CD4-positive, alpha-beta T cell treated with Interleukin-4 for 4 hours (primary cell): ENCODE measurements at places on chromosomes 5 and 9.

- DNase-seq: no peak
Observed at GRCh38 chr9:123246534-123246933, 21.9 kb downstream of the STRBP start.

GRCh38 chr5:11174591-11174990 is 413.6 kb upstream of the DAP start:
- no peak for DNase-seq

DNA sequence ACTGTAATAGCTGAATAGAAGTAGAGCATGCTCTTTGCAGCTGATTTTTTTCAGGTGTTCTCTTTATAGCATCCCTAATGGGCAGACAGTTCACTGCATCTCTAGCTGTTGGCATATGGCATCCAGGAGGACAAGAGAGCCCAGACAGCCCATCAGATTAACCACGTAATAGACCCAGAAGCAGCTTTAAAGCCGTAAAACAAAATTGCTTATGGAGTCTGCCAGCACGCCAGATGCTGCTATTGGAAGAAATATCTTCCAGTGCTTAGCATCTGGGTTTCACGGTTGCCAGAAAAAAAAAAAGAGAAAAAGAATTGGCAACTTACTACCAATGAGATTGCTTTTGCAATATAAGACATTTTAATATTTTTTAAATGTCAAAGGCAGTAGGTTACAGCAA is 869.4 kb upstream of the NUDT12 start:
- no peak for DNase-seq

GRCh38 chr5:77960863-77961396 is 184.8 kb upstream of the TBCA start:
- DNase-seq: no peak

GRCh38 chr9:91949946-91950664 is at the start of gene ROR2:
TSS of gene ROR2 (minus strand) at chr9:91950228.
- DNase-seq: peak; percentile 9

DNA sequence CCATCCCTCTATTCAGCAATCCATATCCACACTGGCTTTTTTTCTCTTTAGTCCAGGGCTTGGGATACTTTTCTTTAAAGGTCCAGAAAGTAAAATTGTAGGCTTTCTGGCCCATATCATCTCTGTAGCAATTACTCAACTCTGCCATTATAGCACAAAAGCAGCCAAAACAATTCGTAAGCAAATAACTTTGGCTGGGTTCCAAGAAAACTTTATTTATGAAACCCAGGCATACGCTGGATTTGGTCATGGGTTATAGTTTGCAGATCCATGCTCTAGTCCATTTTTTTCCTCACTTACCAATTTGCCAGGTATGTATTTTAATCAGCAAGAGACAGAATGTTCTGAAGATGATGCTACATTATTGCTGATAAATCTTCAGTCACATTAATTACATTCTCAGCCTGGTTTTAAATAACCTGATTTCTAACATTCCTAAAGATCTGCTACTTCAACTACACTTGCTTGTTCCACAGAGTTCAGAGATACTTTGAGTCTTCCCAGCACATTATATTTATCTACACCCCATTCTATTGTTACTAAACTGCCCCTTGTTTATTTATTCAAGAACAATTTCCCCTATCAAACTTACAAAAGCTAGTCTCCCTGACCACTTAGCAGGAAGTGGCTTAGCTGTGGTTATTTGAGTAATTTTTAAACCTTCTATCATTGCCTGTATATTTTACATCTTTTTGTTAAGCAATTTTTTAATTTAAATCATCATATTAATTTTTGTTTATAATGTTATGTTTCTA is 161.0 kb downstream of the ISL1 start:
- no peak for DNase-seq

DNA sequence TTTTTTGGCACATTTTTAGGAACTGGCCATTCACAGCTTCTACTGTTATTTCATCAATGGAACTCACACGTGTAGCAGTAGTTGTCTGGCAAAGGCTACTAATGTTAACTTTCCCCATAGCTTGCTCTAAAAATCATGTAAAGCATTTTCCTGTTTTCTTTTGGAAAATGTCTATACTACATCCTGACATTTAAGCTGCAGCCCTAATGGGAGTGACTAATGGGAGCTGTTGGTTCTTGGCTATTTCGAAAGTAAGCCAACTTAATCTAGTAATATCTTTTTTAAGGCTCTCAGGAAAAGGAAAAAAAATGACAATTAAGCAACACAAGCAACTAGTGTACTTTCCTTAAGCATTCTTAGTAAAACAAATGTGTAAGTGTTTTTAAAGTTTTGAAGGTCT is 169.2 kb downstream of the SLC12A2 start:
- no peak for DNase-seq

DNA sequence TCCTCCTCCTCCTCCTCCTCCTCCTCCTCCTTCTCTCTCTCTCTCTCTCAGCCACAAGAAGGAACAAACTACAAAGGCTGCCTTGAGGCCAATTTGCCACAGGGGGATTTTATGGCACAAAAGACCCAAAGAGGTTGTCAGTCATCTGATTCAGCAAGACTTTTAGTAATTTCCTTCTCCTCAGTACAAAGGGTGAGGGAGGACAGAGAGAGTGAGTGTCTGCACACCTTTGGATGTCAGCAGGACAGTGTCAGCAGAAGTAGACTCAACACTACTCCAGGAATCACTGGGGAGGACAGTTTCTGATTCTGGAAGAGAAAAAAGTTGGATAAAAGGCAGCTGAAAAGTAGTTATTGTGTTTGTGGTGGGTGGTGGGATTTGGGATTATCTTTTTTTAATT is 13.6 kb downstream of the TIMD4 start:
- no peak for DNase-seq

- DNase-seq: no peak
Observed at GRCh38 chr5:1338196-1338490, 6.8 kb downstream of the CLPTM1L start.

DNA sequence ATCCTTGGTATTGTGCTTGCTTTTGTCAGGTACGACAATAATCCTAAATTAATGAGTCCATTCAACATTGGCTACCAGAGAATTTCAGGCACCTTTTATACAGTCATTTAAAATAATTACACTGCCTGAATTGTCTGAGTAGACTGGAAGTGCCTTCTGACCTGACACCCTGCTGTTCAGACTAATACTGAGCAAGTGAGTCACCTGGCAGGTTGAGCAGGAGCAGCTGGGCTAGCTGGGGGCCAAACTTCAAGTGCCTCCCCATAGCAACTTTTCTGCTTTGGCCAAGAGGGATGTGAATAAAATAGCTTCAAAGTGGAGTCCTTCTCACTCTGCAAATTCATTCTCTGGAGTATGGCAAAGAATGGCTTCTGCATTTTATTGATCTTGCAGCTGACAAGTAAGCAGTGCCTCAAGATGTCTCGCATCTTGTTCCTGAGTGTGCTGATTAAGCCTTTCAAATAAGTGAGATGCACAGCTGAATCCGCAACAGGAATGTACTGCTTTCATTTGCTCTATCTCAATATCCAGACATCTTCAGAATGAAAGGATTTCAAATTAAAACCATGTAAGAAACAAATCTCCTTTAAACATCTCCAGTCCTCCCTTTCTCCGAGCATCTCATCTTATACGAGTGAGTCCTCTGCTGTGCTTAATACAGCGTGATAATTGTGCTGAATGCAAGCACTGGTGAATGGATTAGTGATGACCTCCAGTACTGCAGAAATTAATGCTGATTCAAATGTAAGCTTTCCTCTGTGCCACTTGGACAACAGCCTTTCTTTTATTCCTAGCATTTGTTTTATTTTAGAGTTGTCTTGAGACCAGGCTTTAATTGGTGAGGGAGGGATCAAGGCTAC is 271.2 kb downstream of the EDIL3 start:
- no peak for DNase-seq

GRCh38 chr5:17224858-17225511 is 7.6 kb downstream of the BASP1 start:
- no peak for DNase-seq

- peak; percentile 14 for DNase-seq
Observed at GRCh38 chr5:115379622-115380344, 83.3 kb upstream of the CCDC112 start.

DNA sequence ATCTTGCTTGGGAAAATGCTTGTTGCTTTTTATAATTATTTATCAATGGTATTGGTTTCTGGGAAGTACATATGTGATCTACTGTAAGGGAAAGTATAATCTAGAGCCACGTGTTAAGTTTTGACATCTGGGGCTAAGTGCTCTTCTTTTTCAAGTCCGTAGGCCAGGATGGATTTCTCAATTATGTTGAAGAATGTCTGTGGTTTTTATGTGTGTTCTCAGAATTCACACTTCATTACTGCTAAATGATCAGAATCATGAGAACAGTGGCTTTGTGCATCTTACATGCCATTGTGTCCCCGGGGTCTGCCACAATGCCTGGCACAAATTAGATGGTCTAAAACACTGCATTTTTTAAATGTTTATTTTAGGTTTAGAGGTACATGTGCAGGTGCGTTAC is 14.5 kb upstream of the AUH start:
- no peak for DNase-seq
